ENCODE measurements at places on chromosomes 6 and 20. TPM values are rescaled to one million over a fixed set of nuclear protein-coding genes. Genes with fewer than 3 reads are reported as not detected.
A peak's percentile ranks its signal among the peaks of the same experiment; 100 is the strongest.

GRCh38 chr6:32152769-32153563 is 975 bp upstream of the PPT2 start:
- DNase-seq, result no peak
- H3K36me3 ChIP-seq, result peaks cover 11% of the 10 kb centered on the region
- H3K4me3 ChIP-seq, result no peak overlapping the region
- peaks cover 27% of the 10 kb centered on the region for H3K4me1 ChIP-seq

DNA sequence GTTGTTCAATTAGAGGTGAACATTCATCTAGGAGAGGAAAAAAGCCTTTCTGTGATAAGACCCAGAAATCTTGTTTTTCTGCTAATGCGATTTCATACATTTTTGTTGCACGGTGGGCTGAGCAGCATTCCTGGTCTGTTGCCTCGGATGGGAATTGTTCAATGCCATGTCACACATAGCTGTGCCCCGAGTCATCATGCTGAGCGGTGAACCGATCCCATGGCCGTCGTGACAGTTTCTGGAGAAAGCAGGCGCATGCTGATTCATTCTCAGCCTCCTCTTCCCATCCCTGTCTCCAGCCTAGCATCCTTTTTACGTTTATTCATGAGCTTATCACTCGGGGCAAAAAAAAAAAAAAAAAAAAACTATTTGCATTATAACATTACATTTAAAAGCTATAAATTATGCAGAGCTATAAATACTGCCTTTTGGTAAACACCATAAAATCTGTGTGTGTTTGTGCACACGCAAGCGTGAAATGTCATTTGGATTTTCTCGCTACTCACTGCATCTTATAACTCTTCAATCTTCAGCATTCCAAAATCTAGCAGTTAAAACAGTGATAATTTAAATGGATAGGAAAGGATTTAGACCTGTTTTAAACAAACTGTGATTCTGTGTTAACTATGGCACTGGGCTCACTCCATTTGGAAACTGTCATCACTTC is 58.9 kb upstream of the IFNGR1 start:
- no peak overlapping the region for H3K27ac ChIP-seq
- DNase-seq, result no peak
- H3K4me1 ChIP-seq, result no peaks in the 10 kb centered on the region
- no peaks in the 10 kb centered on the region for H3K36me3 ChIP-seq
- H3K4me3 ChIP-seq, result no peak overlapping the region
- no peaks in the 10 kb centered on the region for H3K27me3 ChIP-seq

DNA sequence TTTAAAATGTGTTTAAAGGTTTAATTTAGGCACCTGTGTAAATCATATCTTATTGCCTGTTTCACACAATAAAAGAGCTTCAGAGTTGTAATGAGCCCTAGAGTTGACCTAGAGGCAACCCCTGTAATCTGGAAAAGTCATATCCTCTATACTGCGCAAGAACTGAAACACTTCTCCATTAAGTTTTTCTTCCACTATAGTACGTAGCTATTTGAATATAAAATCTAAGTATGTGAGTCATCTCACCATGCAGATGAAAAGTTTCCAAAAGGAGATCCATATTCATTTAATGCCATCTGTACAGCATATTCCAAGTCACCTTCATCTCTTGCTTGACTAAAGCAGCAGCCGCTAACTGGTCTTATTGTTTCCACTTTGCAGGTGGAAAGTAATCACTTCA is 26.0 kb upstream of the TAAR1 start:
- no peak overlapping the region for H3K4me3 ChIP-seq
- no peaks in the 10 kb centered on the region for H3K4me1 ChIP-seq
- no peak overlapping the region for H3K27ac ChIP-seq
- no peak for DNase-seq

GRCh38 chr20:25224941-25225340 is 22.9 kb upstream of the PYGB start:
- H3K4me3 ChIP-seq, result no peak overlapping the region
- H3K4me1 ChIP-seq, result no peaks in the 10 kb centered on the region
- no peaks in the 10 kb centered on the region for H3K36me3 ChIP-seq
- H3K27me3 ChIP-seq, result no peaks in the 10 kb centered on the region
- DNase-seq, result no peak

Gene DNMT3B
- 1.4 TPM for total RNA-seq

DNA sequence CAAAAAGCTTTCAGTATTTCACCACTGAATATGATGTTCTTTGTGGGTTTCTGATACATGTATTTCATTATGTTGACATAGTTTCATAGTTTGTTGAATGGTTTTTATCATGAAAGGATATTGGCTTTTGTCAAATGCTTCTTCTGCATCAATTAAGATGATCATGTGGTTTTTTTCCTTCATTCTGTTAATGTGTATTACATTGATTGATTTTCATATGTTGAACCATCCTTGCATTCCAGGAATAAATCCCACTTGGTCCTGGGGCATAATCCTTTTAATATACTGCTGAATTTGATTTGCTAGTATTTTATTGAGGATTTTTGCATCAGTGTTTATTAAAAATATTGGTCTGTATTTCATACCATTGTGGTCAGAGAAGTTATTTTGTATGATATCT is 70.9 kb upstream of the BHLHE23 start:
- no peak overlapping the region for H3K4me3 ChIP-seq
- no peaks in the 10 kb centered on the region for H3K27me3 ChIP-seq
- no peaks in the 10 kb centered on the region for H3K4me1 ChIP-seq
- H3K36me3 ChIP-seq, result no peaks in the 10 kb centered on the region

GRCh38 chr20:2417213-2417541 is 36.5 kb downstream of the TGM6 start:
- no peak overlapping the region for H3K4me3 ChIP-seq
- no peaks in the 10 kb centered on the region for H3K36me3 ChIP-seq
- H3K27ac ChIP-seq, result no peak overlapping the region
- H3K27me3 ChIP-seq, result no peaks in the 10 kb centered on the region
- no peaks in the 10 kb centered on the region for H3K4me1 ChIP-seq
- DNase-seq, result no peak

DNA sequence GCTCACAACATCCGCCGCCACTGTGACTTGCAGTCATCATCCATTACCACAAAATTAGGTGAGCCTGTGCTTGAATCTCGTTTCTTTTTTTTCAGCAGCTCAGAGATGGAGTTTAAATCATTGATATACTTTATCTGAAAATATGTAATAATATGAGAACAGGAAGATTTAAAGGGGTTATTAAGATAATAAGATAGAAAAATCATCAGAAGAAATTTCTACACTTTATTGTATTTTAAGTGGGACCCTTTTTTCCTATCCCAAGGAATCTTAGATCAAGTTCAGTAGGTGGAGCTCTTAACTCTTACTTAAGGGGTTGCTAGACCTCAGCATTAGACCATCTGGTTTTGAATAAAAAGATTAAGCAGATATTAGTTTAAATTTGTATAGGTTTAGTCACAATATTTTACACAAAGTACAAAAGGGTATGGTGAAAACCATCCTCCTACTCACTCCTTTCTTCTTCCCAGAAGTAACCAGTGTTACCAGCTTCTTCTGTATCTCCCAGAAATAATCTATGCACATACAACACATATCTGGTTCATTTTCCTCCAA is 9.4 kb upstream of the NCOA7 start:
- H3K4me3 ChIP-seq, result peak overlapping the region; percentile 86
- peaks cover 17% of the 10 kb centered on the region for H3K4me1 ChIP-seq
- H3K27ac ChIP-seq, result peak overlapping the region; percentile 94
- H3K36me3 ChIP-seq, result no peaks in the 10 kb centered on the region
- DNase-seq, result no peak

DNA sequence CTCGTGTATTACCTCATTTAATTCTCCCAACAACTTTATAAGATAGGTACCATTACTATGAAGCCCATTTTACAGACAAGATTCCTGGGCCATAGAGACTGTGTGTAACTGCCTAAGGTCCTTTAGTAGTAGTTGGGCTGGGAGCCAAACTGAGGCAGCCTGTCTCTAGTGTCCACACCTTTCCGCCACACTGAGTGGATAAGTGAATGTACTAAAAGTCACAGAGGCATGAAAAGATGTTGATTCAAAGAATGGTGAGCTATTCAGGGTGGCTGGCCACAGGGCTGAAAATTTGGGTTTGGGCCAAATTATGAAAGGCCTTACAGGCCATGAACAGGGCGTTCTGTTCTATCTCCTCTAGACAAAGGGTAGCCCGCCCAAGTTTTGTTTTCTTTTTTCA is 11.0 kb downstream of the CD24 start:
- no peak overlapping the region for H3K27ac ChIP-seq
- no peaks in the 10 kb centered on the region for H3K4me1 ChIP-seq
- H3K27me3 ChIP-seq, result no peaks in the 10 kb centered on the region
- DNase-seq, result no peak
- H3K36me3 ChIP-seq, result no peaks in the 10 kb centered on the region

DNA sequence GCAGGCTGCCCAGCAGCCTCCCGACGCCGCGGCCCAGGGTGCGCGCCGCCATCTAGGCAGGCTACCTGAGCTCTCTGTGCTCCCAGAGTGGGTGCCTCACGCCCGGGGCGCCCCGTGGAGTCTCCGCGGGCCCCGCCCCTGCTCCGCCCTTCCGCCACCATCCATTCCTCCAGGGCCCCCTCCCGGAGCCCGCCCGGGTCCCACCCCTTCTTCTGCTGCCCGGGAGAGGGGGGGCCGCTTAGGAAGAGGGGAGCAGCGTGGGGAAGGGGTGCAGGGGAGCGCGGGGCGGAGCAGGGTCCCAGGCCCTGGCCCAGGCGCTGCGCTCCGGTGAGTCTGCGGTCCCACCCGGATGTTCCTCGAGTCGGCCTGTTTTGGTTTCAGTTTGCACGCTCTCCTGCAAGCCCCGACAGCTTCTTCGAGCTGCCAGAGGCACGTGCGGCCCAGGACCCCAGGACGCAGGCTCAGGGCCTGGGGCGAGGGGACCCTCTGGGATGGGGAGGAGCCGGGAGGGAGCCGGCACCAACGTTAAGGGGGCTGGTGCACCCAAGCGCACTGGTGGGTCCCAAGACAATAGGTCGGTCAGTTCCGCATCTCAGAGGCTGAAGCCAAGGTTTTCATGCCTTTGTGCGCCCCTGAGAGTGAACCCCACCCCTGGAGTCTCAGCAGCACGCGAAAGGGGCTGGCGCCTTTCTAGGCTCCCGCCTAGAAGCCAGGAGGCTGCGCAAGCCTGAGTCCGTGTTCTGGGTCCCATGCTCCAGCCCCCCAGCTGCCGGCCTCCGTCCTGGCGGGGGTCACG is at the start of gene ACSS1:
ACSS1 (minus strand) TSS at position 89 of the 796 bp plus-strand sequence; CDS start at position 52, 37 bp downstream.
- H3K27me3 ChIP-seq, result no peaks in the 10 kb centered on the region
- peaks cover 9% of the 10 kb centered on the region for H3K36me3 ChIP-seq
- peaks cover 50% of the 10 kb centered on the region for H3K4me1 ChIP-seq
- peak within 1 kb of the TSS; percentile 86 for H3K27ac ChIP-seq
- peak; percentile 63 for DNase-seq

Gene LHFPL5
- total RNA-seq, result not detected

DNA sequence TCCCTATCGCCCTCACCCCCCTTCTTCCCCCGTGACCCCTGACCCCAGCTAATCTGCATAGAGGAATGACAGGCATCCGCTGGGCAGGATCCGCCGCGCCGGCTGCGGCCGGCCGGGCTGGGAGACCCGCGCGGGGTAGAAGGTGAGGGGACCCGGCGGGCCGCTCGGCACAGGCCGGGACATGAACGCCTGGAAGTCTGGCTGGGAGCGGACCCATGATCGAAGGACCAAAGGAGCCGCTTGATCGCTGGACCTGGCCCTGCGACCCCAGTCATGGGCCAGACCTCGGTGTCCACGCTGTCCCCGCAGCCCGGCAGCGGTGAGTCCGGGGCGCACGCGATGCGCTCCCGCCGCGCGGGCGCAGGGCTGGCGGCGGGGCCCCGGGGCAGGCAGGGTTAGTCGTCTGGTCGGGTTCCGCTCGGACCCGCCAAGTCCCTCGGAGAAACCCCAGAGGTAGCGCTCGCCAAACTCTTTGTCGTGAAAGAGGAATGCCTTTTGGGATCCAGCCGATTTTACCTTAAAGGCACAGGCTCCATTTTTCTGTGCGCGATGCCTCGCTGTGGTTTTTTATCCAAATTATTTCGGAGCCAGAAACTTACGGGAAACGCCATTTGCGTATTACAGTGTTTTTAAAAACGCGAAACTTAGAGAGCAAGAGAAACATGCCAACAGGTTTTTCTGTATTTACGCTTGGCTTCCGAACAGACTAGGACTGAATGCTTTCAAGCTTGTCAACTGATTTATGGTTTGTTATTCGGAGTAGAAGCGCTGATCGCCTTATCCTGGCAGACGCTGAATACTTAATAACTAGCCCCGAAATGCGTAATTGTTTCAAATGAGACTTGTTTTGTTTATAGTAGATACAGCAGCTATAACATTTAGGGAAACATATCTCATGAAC is at the start of gene PHACTR2:
PHACTR2 (plus strand) TSS at position 75 of the 901 bp plus-strand sequence; CDS start at position 274, 199 bp downstream.
- no peaks in the 10 kb centered on the region for H3K27me3 ChIP-seq
- peak within 1 kb of the TSS; percentile 32 for H3K27ac ChIP-seq
- peak; percentile 21 for DNase-seq
- H3K4me3 ChIP-seq, result peak within 1 kb of the TSS; percentile 45
- H3K36me3 ChIP-seq, result no peaks in the 10 kb centered on the region

Gene ASIP
- total RNA-seq, result not detected

DNA sequence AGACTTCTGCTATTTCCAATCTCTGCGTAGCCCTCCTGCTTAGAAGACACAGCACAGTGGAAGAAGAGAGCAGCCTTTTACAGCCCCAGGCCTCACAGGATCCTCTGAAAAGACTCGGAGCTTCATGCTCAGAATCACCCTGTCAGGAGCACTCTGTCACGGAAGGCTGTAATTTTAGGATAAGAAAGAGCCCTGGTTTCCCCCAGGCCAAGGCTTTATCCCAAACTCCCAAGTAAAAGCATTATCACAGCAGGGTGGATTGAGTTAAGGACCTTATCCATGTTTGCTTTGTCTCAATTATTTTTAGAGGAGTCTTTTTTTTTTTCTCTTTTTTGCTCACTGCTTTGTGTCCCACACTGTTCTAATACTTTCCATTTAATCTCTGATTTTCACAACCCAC is 39.2 kb downstream of the ANKS1A start:
- no peak overlapping the region for H3K27ac ChIP-seq
- H3K4me1 ChIP-seq, result no peaks in the 10 kb centered on the region
- no peaks in the 10 kb centered on the region for H3K27me3 ChIP-seq
- H3K36me3 ChIP-seq, result no peaks in the 10 kb centered on the region

DNA sequence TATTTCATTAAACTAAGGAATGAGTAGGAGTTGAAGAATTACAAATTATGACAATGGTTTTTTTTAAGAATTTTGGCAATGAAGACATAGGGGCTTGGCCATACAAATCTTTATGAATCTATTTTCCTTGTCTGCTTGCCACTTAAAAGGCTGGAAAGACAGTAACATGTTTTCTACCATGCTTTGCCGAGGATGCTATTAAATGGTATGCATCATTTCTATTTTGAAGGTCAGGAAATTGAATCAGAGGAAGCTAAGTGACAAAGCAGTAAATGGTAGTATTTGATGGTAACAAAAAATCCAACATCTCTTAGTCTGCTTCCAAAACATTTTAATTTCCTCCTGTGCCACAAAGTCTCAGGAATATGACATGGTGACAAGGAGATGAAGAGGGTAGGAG is 287.2 kb downstream of the RFPL4B start:
- no peak overlapping the region for H3K4me3 ChIP-seq
- H3K27me3 ChIP-seq, result no peaks in the 10 kb centered on the region
- no peaks in the 10 kb centered on the region for H3K36me3 ChIP-seq
- no peaks in the 10 kb centered on the region for H3K4me1 ChIP-seq
- no peak overlapping the region for H3K27ac ChIP-seq

Gene CRISP3
- not detected for total RNA-seq

- H3K36me3 ChIP-seq, result no peaks in the 10 kb centered on the region
- H3K4me3 ChIP-seq, result no peak overlapping the region
- no peak for DNase-seq
- peaks cover 4% of the 10 kb centered on the region for H3K4me1 ChIP-seq
Observed at GRCh38 chr6:33716379-33716778, 4.9 kb upstream of the UQCC2 start.

Gene ATP6V1G2
- total RNA-seq, result 0.94 TPM

Gene RTF2
- 85.1 TPM for total RNA-seq

- no peaks in the 10 kb centered on the region for H3K27me3 ChIP-seq
- no peak for DNase-seq
- H3K36me3 ChIP-seq, result no peaks in the 10 kb centered on the region
- no peaks in the 10 kb centered on the region for H3K4me1 ChIP-seq
- no peak overlapping the region for H3K4me3 ChIP-seq
Observed at GRCh38 chr6:7431674-7432390, 42.2 kb downstream of the RIOK1 start.

Gene TREML4
- not detected for total RNA-seq

Gene RSPH3
- total RNA-seq, result 4.2 TPM

Data from CD8-positive, alpha-beta memory T cell (primary cell).